Activated gamma-delta T cell (primary cell): ENCODE measurements at places on chromosomes 12 and 14.

DNA sequence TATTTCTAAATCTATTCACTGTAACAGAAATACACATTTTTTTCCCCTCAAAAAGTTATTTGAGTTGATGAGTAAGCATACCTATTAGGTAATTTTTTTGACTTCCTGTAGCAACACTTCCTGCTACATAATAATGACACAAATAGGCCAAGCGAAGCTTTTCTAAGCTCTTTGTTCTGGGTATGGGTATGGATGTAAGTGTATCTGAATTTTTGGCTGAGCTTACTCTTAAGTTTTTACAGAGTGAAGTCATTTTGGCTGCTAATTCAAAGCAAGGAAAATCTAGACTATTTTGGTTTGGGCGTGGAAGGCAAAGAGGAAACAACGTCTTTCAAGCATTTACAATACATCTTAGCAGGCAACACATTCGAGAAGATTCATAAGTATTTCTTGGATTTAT is 1206.0 kb upstream of the FLRT2 start:
- DNase-seq: no peak

- DNase-seq: peak; percentile 11
Observed at GRCh38 chr12:121712190-121712460, 427 bp upstream of the TMEM120B start.

GRCh38 chr12:88753066-88753465 is 172.8 kb upstream of the KITLG start:
- DNase-seq: no peak

- no peak for DNase-seq
Observed at GRCh38 chr12:71865166-71865713, 25.7 kb downstream of the TBC1D15 start.
